ENCODE measurements at places on chromosomes 12 and 14.
A peak's percentile ranks its signal among the peaks of the same experiment; 100 is the strongest.

DNA sequence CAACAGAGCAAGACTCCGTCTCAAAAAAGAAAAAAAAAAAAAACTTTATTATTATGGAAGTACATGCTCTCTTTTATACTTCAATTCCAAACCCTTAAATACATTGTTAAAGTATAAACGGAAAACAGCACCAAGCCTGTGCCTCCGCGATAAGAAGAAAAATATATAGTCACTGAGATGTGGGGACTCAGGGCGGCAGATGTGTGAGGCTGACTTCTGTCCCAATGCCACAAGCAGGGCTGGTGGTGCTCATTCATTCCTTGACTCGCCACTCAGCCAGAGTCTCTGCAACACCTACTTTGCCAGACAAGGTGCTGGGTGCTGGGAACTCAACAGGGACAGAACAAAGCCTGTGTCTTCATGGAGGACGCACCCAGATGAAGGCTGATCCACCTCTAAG lies 13.8 kb downstream of the LGMN start:
- no peak for DNase-seq

DNA sequence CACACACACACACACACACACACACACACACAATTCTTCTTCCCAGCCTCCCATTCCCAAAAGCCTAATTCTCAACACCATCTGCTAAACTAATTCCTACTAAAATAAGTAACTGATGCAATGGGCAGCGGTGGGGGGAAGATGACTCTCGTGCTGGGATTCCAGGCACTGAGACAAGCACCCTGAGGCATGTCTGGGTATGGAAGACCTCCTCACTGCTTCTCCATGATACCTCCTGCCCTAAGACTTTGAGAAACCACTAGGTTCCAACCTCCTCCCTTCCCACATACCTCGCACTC lies 789 bp upstream of the VWF start:
- DNase-seq = no peak

DNA sequence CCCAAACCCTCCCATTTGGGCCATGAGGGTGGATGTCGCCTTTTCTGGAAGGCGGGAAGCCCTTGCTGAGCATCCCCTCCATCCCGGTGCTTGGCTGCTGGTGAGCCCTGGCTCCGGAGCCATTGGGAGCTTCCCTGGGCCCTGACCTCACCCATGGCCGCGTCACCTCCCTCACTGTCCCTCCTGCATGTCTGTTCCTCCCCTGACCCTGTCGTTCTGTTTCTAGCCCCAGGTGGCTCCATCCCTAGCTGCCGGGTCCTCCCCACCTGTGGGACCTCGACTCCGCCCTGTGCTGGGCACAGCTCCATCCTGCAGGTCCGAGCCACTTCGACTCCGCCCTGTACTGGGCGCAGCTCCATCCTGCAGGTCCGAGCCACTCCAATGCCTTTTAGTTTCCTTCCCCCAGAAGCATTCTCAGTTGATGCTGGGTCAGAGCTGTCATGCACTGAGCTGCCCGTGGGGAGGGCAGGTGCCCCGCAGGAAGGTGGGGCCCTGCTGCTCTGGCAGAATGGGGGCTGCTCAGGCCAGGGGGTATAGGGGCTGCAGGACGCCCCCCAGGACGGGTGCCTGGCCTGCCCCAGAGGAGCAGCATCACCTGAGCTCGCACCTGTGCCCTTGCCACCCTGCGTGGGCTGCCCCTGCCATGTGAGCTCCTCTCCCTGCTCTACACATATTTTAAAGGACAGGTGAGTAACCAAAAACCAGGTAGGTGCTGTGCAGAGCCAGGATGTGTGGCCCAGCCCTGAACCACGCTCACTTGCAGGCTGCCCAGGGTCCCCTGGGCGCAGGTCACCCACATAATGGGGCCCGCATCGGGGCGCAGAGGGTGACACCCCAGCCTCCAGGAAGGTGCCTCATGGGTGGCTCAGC lies 19.0 kb downstream of the NOC4L start:
- no peak for DNase-seq

DNA sequence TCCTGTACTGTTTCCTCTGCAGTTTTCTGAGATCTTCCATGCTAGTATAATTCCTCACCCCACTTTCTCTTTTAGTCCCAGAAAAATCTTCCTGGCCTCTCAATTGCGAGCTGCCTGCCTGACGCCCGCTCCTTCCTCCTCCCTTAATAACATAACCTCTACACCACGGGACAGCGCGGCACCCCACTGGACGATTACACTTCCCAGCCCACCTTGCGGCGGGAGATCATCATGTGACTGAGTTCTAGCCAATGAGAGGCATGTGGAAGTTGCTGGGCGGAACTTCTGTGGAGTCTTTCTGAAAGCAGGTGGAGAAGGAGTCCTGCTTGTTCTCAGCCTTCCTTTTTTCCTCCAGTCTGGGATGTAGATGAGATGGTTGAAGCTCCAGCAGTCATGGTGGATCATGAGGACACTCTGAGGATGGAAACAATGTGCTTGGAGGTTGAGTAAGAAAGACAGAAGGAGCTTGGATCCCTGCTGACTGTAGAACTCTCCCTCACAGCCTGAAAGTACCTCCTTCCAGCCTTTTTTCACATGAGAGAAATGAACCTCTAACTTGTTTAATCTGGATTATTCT lies 133.6 kb upstream of the VRK1 start:
- DNase-seq = no peak

DNA sequence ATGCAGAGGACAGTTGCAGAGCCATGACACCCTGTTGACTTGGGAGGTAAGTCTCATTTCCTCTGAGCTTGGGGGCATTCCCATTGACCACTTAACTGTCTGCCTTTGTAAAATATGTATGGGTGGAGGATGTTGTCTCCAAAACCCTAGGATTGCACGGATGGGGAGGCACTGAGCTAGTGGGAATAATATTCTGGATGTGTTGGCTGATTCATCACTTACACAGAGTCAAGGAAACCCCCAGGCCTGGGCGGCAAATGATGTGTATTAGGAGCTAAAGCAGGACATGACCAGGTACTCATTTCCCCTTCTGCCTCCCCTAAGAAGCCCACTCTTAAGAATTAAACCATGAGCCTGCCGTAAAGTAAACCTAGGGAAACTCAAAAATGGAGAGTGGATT lies 319.4 kb downstream of the VRK1 start:
- DNase-seq = no peak

GRCh38 chr12:120238839-120239445 lies 26.6 kb downstream of the PXN start:
- DNase-seq = no peak

DNA sequence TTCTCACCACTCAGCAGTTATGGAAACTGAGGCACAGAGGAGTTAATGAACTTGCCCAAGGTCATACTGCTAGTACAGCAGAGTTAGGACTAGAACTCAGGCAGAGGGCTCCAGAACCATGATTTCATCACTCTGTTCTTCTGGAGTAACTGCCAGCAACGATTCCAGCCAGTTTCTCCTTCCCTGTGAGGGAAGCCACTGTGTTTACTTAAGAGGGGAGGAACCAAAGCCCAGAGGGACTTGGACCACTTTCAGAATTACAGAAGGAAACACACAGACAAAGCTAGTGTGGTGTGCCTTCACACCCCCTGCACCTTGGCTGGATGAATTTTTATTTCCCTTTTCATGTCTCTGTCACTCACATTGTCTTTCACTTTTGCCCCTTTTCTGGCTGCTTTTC lies 398.2 kb downstream of the DPF3 start:
- DNase-seq = peak; percentile 21

GRCh38 chr12:67410246-67410645 lies 141.1 kb downstream of the CAND1 start:
- no peak for DNase-seq

DNA sequence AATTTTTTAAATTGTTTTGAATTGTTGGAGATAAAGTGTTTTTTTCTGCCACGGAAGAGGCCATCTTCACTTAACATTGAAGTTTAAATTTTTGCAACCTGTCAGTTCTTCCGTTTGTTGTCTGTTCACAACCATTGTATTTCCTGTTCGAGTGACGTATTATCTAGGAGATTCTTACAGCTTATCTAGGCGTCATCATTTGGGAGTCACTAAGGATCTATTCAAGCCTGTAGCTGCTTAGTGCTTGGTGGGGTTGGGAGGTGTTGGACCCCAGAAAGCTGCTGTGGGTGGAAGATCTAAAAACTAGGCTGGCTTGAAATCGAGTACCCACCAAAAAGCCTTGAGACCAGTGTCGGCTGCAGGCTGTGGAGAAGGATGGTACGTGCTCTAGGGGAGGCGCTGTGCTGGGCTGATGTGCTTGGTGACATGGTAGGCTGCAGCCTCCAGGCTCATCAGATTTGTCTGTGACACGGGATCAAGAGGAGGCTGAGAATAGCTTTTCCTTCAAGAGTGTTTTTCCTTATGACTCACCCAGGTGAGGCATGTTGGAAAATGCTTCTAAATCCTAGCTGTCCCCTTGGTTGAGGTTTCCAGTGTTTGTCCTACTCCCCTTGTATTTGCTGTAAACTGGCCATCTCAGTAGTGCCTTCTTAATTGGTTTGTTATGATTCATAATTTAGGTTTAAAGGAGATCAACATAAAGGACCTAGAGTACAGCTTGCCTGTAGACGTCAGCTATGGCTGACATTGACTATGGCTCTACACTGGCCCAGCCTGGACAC lies 57.8 kb downstream of the ATG14 start:
- DNase-seq = no peak

DNA sequence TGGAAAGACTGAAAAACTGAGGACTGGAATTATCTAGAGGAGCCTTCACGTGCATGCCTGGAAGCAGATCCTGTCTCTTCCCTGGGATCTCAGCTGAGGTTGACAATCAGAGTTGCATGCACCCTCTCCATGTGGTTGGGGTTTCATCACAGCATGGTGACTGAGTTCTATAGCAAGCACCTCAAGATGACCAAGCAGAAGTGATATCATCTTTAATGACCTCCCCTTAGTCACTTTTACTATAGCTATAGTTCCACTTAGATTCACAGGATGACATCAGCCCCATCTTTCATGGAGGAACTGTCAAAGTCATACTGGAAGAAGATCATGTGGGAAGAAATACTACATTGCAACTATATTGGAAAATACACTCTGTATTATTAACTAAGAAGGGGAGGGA lies 105.8 kb upstream of the ATXN7L3B start:
- DNase-seq = no peak

GRCh38 chr14:95282354-95282985 lies 37.2 kb downstream of the CLMN start:
- DNase-seq = no peak

DNA sequence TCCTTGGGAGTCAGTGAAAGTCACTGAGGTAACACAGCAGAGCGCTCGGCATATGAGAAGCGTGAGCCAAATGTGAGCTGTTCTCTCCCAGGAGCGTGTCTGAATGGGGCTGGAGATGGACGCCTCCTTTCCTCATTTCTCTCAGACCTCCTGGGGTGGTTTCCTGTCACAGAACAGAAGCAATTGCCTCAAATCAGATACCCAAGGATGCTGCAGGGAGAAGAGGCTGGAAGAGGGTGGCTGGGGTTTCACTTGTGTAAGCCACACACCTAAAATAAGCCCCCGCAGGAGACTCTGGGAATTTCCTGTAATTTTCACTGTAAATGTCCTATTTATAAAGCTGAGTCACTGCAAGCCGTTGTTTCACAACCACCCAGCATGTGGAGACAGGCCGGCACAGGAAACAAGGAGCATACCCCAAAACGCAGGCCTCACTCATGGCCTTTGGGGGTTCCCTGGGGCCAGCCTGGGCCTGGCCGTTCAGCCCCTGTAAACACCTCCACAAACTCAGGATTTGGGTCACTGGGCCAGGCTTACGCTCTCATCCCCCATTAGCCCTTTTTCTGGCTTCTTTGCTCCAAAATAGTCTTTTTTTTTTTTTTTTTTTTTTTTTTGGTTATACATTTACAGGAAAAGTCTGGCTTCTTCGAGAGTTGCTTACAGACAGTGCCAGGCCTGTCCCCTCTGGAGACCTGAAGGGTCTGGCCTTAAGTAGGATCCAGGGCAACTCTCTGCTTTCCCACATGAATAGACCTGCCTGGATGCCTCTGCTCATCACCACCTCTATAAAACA lies 55.3 kb downstream of the VCPKMT start:
- peak; percentile 98 for DNase-seq

- DNase-seq = no peak
Observed at GRCh38 chr14:103856607-103857006, 9.2 kb upstream of the PPP1R13B start.

- DNase-seq = no peak
Observed at GRCh38 chr12:75921622-75922289, 109.8 kb downstream of the PHLDA1 start.

All from MV-4-11 (cell line).